ENCODE measurements at places on chromosomes 7 and 10.

DNA sequence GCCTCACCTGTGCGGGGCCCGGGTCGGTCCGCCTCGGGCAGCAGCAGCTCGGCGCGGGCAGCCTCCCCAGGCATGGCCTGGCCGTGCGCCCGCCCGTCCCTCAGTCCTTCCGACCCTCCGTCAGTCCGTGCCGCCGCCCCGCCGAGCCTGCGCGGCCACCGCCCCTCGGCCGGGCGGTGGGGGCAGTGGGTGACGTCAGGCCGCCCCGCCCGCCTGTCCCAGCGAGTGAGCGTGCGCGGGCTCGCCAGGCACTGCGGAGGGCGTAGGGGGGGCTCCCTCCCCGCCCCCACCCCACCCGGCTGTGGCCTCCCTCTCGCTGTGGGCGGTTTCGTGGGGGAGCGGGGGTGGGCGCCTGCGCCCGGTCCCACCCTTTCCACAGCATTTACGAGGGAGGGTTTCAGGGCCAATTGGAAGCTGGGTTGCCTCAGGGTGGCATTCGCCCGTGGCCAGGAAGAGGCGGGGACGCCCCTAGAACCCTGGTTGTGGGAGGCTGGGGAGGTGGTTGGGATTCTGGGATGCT, at the start of gene NACAD:
Gene NACAD (minus strand): TSS at position 149 of the 520 bp plus-strand sequence. CDS start 75 bp downstream, at position 74.
- DNase-seq, result peak; percentile 64

DNA sequence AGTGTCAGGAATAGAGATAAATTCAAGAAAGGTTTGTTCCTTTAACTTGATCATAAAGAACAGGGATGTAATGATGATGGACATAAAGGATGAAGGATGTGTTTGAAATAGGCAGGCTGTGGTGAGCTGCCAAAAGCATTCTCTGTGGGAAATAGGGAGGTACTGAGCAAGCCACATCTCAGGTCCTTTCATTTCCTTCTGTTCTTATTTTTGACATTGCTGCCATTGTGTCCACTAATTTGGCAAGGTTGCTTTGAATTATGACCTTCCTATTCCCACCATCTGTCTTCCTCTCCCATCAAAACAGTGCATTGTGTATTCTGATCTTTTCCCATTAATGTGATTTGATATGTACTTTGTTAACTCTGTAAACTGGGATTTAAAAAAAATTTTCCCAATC, 9.4 kb downstream of the SCRN1 start:
- no peak for DNase-seq

DNA sequence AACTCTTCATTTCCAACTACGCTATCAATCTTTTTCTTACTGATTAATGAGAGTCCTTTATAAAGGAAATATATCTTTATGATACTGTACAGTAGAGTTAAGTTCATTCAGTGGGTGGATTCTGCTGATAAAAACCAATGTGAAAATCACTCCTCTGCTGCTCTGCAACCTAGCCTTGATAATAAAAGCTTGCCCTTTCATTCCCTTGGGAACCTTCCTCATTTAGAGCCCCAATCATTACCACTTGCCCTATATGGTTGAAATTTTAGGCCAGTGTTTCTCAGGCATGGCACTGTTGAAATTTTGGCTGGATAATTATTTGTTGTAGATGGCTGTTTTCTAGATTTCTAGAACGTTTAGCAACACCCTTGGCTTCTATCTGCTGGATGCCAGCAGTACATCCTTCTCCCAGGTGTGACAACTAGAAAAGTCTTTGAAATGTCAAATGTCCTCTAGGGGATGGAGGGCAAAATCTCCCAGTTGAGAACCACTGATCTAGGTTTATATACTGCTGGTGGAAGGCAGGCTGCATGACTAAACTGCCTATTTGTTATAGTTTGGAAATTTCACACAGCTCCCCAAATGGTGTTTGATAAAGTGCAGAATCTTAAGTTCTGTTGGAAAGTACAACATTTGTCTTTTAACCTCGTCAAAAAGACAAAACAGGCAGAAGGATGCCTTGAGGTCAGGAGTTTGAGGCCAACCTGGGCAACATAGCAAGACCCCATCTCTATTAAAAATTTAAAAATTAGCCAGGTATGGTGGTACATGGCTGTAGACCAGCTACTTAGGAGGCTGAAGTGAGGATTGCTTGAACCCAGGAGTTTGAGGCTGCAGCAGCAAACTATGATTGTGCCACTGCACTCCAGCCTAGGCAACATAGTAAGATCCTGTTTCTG, 8.9 kb upstream of the SIRT1 start:
- no peak for DNase-seq

DNA sequence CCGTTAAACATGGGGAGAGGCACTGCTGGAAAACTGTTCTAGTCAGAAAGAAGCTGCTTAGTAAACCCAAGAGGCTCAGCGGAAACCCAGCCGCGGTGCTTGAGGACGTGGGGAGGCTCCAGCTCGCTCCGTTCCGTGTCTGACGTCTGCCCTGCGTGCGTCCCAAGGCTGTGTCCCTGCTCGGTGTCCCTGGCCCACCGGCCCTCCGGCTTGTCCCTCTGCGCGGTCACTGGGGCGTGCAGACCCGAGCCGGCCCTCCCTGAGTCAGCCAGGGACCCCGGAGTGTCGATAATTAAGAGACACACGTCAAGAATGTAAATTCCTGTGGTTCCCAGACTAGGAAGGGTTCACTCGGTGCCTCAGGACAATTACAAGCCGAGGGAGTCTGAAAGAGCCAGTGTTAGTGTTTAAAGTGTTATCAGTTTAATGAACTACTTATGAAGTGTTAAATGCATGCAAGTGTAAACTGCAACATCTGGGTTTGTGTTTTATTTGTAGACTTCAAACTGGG, 98.9 kb downstream of the WDR11 start:
- DNase-seq, result no peak

- no peak for DNase-seq
Observed at GRCh38 chr10:117927332-117927731, 119.4 kb downstream of the RAB11FIP2 start.

GRCh38 chr7:112167147-112167546, 39.1 kb downstream of the DOCK4 start:
- DNase-seq, result no peak

DNA sequence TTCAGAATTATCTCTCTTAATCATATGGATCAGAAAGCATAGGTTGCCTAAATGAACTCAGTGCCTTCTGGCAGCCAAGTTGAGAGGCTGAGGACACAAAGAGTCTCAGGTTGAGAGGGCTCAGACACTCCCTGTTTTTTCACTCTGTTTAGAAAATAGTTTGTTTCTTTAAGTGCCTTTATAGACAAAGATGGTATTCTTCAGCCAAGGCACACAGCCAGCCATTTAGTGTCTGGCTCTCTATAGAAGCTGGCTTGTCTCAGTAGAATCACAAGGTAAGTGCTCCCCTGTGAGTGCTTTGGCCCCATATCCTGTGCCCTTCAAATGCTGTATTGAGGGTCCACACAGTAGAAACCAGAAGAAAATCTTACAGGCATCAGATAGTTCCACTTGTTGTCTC, 3.6 kb downstream of the GPR158 start:
- DNase-seq, result no peak

GRCh38 chr10:128880159-128880725, 586.8 kb upstream of the MGMT start:
- DNase-seq, result peak; percentile 7

- no peak for DNase-seq
Observed at GRCh38 chr7:1926908-1927306, 256.8 kb downstream of the ELFN1 start.

- peak; percentile 59 for DNase-seq
Observed at GRCh38 chr7:157016352-157017041, 6.0 kb upstream of the MNX1 start.

- DNase-seq, result no peak
Observed at GRCh38 chr7:88309819-88310218, 3.1 kb upstream of the STEAP4 start.

DNA sequence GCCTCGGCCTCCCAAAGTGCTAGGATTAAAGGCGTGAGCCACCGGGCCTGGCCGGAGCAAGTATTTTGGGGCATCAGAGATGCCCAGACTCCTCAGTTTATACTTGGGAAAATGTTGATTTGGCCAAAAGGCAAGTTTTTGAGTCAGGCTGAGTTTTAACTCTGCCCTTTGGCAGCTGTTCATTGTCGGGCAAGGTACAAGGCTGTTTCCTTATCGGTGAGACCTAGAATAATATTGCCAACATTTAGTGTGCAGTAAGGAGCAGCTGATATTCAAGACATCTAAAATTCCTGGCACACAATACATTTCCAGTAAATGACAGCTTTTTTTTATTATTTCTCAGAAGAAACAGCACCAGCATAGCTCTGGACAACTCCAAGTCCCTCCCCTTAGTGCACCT, 147.6 kb upstream of the C7orf33 start:
- no peak for DNase-seq

DNA sequence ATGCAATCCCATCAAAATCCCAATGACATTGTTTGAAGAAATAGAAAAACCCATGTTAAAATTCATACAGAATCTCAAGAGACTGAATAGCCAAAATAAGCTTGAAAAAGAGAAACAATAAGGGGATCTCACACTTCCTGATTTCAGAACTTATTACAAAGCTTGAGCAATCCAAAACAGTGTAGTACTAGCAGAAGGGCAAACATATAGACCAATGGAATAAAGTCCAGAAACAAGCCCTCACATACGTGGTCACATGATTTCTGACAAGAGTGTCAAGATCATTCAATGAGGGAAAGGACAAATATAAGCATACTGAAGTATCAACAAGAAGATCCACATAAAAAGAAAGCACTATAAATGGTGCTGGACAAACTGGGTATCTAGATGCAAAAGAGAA, 31.9 kb downstream of the MICU1 start:
- DNase-seq, result no peak

- DNase-seq, result no peak
Observed at GRCh38 chr7:99729486-99730237, 5.3 kb downstream of the CYP3A7 start.

DNA sequence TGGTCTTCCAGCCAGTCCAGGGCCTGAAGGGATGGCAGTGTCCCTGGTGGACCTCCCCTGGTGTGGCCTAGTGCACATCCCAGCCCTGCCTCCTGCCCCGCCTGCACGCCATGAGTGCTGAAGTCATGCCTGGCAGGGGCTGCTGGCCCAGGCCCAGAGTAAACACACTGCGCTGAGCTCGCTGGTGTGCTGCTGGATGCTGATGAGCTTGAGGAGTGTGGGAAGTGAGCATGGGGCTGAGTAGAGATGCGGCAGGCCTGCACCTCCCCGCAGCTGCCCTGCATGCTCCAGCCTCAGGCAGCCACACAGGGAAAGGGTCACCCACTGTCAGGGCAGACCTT, 43.2 kb downstream of the HTRA1 start:
- no peak for DNase-seq

GRCh38 chr10:132820056-132820455, 34.1 kb upstream of the NKX6-2 start:
- no peak for DNase-seq

DNA sequence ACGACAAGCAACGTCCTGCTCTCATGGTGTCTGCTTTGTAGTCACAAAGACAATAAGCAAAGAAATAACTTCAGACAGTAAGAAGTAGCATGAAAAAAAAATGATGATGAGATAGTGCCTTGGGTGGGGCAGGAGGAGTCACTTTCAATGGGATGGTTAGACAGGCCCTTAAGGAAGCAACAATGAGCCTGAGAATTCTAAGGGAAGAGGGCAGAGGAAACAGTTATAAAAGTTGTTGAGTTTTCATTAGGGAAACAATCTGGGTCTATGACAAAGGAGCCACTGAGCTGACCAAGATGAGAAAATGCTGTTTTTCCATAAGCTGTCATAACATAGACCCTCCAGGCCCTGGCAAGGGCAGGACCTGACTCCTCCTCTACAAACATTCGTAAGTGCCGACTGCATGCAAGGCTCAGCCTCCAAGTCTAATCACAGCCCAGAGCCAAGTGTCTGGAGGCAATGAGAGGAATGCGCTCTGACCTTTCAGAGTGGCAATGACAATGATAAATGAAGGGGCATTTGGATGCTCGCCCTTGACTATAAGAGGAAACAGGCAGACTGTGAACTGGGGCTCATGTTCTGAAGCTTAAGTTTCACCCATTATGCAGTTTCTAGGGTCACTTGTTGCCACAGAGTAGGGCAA, 43.7 kb downstream of the PPP1R3C start:
- no peak for DNase-seq

GRCh38 chr7:127872122-127872521, 159.1 kb downstream of the LRRC4 start:
- DNase-seq, result no peak

- DNase-seq, result no peak
Observed at GRCh38 chr7:108193594-108194498, 63.7 kb upstream of the LAMB4 start.

GRCh38 chr10:98429320-98430072, 14.5 kb upstream of the PYROXD2 start:
- DNase-seq, result no peak

- DNase-seq, result no peak
Observed at GRCh38 chr10:48251525-48252353, 22.8 kb downstream of the FRMPD2 start.

GRCh38 chr10:17878896-17879295, 69.7 kb downstream of the MRC1 start:
- no peak for DNase-seq

- no peak for DNase-seq
Observed at GRCh38 chr7:36021917-36022550, 131.0 kb upstream of the EEPD1 start.

Data from stimulated activated effector memory CD8-positive, alpha-beta T cell treated with anti-CD3 and anti-CD28 coated beads, Interleukin-12 subunit alpha, Interleukin-12 subunit beta, amount 100 ng/mL, for 72 hours (primary cell).